CD4-positive, alpha-beta T cell treated with Interleukin-15 for 4 hours (primary cell): ENCODE measurements at places on chromosomes 2 and 18.

DNA sequence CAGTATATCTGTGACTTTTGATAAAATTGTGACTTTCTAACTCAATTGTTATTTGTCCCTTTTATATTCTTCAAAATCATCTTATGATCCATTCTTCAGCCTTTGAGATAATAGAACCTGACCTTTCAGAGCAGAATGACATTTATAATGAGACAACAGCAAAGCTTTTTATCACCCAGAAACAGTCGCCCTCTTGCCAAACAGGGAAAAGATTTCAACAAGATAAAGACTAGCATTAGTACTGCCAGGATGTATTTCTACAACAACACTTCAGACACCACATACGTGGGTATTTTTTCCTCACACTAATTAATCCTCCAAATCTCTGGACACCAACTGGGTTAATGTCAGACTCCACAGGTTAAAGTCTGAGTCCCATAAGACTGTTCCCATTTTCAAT, 249.0 kb downstream of the ZNF804A start:
- no peak for DNase-seq

GRCh38 chr2:173589604-173590275, 235.1 kb downstream of the CDCA7 start:
- no peak for DNase-seq

DNA sequence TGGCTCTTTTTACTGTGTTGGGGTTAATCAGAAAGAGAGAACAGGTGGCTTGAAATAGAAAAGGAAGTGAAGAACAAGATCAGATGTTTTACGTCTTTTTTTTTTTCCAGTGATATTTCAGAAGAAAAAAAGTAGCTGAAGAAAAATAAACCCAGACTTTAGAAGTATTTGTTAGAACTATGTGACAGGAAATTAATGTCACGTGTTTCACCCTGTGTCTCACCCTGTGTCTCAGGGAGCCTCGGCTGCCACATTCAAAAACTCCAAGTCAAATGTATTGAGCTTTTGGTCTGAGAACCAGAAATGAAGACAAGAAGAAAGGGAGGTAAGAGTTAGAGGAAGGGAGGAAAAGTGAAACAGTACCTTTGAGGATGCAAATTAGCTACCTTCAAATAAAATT, 38.0 kb downstream of the AKAIN1 start:
- no peak for DNase-seq

DNA sequence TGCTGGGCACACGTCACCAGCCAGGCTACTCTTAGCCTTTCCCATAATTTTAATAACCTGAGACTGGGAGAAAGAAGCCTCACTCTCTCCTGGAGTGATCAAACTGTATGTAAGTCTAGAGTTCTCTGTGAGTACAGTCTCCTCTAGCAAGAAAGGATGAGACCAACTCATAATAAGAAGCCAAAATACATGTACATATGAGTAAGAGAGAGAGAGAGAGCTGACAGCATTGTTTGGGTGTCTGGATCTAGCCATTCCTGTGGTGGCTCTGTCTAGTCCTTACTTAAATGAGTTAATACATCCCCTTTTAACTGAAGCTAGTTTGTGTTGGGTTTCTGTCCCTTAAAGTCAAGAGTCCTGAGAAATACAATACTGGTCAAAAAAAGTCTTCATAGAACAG, 26.0 kb upstream of the ANXA4 start:
- no peak for DNase-seq

DNA sequence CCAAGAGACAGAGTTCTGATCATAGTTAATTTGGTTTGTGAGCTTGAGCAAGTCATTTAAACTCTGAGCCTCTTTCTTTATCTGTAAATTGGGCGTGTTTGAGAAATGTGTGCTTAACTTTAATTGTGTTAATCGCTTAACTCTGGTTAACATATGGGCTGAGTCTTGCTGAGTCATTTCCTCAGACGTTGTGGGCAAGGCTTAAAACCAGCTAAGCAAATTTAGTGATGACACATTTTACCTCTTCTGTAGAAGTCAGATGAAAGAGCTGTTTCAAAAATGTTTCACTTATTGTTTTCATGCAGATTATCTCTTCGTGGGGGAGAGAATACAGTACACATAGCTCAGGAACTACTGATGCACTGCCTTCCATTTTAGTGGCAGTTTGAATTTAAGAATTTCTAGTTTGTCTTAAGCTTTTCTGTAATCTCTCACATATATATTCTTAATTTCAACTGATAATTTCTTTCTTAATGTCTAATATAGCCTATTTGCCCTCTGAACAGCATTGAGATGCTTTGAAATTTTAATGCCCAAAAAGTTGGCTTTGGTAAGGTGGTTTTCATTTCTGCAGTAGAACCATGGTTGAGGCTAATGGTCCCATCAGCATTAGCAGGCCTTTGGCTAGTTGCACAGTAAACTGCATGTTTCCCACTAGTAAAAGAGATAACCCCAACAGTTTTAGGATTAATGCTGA, 34.9 kb downstream of the RAB10 start:
- peak; percentile 81 for DNase-seq

DNA sequence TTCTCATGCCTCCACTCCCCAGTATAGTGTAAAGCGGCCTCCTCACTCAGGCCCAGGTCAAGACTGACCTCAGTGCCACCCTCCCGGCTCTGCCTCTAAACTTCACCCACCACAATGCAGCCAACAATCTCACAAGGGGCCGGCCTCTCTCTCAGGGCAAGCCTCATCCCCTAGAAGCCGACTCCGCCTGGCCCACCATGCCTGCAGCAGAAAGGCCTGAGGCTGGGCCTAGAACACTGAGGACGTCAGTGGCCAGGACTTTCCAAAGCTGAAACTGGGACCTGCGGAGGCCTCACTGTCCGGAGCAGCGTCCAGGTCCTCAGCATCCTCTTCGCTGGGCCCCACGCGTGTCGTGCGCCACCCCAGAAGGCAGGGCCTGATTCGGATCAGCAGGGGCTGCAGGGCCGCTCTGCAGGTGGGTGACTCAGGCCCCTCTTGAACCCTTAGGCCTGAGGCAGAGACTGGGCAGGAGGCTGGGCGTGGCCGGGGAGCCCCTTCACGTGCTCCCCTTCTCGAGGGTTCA, 52.9 kb downstream of the PKDCC start:
- DNase-seq = no peak

DNA sequence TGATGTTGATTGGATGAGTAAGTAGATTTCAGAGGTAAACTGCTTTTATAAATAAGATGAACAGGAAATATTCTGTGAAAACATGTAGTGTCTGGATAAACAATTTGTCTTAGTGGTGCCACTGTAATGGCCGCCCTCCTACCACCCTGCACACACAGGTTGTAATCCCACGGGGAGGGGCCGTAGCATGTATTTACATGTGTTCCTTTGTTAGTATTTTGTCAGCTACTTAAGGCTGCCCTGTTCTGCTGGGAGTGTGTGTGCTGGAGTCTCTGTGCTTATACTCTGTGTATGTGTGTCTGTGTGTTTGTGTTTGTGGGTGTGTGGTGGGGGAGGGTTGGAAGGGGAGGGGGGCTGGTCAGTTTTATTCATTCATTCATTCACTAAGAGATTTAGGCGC, 5.1 kb downstream of the TSHZ1 start:
- no peak for DNase-seq
